NCI-H2171 treated with DMSO at 0.1 percent for 48 hours (cell line): ENCODE measurements at places on chromosomes 7 and 10.

GRCh38 chr10:46020344-46020657 is 10.1 kb downstream of the NCOA4 start:
- no peak for DNase-seq

GRCh38 chr10:131996466-131997365 is 15.0 kb upstream of the BNIP3 start:
- no peak for DNase-seq

GRCh38 chr7:7761340-7761973 is 43.0 kb upstream of the RPA3 start:
- DNase-seq: peak; percentile 56

DNA sequence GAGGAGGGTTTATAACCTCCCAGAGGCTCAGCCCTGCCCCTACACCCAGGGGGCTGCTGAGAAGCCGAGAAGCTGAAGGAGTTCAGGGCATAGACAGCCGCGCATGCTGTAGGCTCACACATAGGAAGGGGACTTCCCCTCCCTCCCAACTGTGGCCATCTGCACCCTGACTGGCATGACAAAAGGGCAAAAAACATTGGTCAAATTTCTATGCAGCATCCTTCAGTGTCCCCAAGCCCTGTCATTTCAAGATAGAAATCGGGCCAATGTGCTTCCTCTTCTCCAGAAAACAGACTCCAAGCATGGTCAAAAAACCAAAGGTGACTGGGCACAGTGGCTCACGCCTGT is 55.9 kb upstream of the MYL10 start:
- no peak for DNase-seq

GRCh38 chr7:12174931-12175330 is 36.2 kb upstream of the TMEM106B start:
- no peak for DNase-seq

DNA sequence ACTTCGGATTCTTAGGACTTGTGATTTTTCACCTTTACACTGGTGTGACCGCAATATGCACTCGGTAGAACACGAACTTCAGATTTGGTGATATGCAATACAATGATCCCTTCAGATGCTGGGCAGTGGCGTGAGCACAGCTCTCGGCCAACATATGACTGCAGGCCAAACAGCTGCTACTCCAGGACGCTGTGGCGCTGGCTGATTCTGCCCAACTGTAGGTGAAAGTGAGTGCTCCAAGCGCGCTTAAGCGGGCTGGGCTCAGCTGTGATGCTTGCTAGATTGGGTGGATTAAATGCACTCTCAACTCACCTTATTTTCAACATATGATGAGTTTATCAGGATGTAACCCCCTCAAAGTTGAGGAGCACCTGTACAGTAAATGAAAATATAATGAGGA is 137.6 kb upstream of the RET start:
- no peak for DNase-seq

- DNase-seq: peak; percentile 51
Measured at GRCh38 chr7:786472-787255, 45.6 kb upstream of the SUN1 start.

DNA sequence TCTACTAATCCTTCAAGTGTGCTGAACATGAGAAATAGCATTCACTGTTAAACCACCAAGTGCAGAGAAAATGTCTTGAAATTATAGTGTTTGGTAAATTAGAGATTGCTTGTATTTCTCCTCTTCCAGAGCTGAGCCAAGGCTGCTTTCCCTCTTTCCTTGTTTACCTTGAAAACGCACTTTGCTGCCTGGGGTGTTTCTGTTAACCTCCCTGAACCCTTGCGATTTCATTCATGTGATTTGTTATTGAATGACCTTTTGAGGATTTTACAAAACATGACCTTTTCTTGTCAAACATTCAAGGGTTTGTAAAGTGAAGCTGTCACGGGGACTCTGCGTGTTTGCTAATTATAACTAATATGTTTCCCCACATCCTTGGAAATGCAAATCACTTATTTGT is 169.4 kb downstream of the LRMDA start:
- DNase-seq: no peak

GRCh38 chr7:15921576-15921975 is 235.1 kb upstream of the MEOX2 start:
- no peak for DNase-seq

DNA sequence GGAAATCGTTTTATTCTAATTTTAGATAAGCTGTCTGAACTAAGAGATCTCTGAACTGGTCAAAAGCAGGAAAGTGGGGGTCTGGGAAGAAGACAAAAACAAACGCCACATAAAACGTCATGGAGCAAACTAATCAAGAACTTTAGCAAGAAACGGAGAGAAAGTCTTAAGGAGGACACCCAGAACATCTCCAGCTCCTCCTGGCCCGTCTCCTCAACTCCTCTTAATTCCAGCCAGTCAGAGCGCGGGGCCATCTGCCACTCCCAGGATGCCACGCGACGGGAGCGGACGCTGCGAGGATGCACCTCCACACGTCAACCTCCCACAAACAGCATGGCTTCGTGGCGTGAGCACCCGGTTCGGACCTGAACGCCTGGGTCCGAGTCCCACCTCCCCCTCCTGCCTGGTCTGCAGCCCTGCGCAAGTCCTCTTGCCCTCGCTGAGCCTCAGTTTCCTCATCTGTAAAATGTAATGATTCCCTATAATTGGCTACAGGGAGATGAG is 598 bp downstream of the MMS19 start:
- DNase-seq: peak; percentile 78

- DNase-seq: no peak
Measured at GRCh38 chr10:25531457-25532061, 356.8 kb downstream of the GPR158 start.

DNA sequence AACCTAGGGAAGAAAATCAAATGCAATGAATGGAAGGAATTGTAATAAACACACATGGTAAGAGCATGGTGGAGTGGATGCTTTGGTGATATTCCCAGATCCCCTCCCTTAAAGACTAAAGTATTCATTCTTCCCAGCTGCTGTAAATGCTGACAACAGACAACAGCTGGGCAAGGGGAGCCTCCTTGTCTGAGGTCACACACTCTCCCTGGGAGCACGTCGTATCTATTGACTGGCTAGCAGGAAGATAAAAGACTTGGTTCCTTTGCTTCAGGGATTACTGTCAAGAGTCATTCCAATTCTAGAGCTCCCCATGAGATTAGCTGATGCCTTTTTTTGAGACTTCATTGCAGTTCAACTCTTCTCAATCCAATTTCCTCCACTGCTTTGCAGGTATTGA is 443.5 kb upstream of the ETV1 start:
- DNase-seq: no peak

GRCh38 chr7:78523930-78524329 is 725.4 kb downstream of the PHTF2 start:
- DNase-seq: no peak

GRCh38 chr7:71017602-71018001 is 114.3 kb upstream of the GALNT17 start:
- DNase-seq: no peak

DNA sequence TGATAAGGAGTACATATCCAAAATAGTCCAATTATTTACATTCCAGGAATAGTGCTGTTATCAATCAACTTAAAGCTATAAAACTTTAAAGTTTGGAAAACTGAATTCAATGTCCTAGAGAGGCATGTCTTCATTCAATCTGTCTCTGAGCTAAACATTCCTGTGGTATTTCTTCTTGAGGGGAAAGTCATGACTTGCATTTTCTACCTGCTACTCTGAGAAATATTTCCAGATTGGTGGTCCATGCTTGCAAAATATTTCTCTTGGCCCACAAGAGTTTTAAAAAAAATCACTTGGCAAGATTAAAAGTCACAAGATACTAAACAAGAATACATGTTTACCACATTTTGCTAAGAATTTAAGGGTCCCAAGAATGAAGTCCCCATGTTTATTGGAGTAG is 63.6 kb upstream of the HGF start:
- DNase-seq: no peak

DNA sequence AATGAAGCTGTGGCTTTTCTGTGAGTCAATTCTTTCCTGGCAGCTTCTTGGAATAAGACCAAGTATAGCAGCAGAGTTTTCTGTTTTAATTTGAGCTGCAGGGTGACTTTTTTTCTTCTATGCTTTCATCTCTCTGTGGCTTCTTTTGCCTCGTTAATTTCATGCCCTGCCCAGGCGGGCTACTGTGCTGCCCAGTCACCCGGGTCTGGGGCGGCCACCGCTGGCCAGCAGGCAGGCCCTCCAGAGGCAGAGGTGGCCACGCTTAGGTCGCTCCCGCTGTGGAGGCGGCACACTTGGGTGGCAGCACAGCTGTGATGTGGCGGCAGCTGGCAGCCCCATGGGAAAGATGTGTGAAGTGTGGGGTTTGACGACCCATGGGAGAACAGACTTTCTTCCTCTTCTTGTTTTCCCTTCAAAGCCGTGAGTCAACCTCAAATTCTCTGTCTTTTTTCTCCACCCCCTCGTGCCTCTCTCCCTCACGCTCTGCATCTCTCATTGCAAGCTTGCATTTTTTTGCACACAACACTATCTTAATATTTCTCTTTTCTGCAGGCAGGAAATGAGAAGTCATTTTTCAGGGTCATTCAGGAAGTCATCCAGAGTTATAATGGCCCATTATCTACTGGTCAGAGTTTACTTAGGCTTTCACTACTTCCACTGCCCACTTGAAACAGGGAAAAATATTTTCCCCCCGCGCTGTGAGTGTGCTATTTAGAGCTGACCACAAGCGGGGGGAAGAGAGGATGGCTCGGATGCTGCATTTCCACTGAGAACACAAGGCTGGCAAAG is 67.8 kb downstream of the EGFR start:
- DNase-seq: peak; percentile 51

- no peak for DNase-seq
Measured at GRCh38 chr7:25031432-25031831, 51.5 kb upstream of the OSBPL3 start.

- DNase-seq: no peak
Measured at GRCh38 chr10:50419756-50420155, 168.4 kb upstream of the ASAH2 start.

- no peak for DNase-seq
Measured at GRCh38 chr7:114356133-114356532, 58.5 kb upstream of the FOXP2 start.

DNA sequence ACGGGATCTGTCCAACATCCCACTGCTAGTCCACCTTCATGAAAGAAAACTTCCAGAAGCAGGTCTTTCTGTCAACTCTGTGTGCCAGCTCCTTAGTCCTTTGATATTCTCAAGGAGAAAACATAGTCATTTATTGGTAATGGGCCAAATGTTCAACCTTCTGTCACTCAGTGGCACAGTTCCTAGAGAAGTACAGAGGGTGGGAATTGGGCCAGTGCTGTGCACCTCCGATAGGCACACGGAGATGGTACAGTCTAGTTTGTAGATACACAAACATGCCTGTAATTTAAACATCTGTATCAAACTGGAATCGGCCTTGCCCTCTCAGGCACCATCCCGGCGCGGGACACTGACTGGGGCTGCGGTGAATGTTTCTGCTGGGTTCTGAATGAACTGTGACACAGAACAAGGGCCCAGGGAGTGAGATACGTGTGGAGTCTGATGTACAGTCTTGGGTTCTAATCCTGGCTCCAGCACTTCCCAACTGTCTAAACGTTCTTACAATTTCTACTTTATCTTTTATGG is 213.9 kb upstream of the SHH start:
- DNase-seq: no peak

DNA sequence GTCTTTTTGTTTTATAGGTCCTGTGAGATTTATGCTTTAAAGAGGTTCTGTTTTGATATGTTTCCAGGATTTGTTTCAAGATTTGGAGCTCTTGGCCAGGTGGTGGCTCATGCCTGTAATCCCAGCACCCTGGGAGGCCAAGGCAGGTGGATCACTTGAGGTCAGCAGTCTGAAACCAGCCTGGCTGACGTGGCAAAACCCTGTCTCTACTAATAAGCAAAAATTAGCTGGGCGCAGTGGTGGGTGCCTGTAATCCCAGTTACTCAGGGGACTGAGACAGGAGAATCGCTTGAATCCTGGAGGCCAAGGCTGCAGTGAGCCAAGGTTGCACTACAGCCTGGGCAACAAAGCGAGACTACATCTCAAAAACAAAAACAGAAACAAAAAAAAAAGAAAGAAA is 8.3 kb upstream of the HYAL4 start:
- DNase-seq: no peak

DNA sequence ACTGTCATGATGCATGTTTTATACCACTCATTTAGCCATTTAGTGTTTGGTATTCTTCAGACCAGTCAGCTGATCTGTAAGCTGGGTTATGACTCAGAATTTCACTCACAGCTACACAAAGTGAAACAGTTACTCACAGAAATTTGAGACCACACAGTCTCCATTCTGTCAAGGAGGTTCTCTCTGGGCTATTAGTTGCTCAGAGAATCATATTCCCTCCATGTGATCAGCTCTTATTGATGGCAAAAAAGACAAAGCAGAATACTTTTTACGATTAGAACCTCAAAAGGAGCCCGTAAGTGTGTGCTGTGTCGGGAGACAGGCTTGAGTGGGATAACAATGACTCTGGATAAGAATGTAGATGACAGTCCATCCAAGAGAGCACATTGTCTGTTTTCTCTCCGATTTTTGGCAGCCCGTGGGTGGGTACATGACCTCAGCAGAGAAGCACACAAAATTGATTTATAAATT is 277.6 kb upstream of the SORCS1 start:
- DNase-seq: no peak

GRCh38 chr10:17348501-17349349 is 105.7 kb downstream of the ST8SIA6 start:
- no peak for DNase-seq

DNA sequence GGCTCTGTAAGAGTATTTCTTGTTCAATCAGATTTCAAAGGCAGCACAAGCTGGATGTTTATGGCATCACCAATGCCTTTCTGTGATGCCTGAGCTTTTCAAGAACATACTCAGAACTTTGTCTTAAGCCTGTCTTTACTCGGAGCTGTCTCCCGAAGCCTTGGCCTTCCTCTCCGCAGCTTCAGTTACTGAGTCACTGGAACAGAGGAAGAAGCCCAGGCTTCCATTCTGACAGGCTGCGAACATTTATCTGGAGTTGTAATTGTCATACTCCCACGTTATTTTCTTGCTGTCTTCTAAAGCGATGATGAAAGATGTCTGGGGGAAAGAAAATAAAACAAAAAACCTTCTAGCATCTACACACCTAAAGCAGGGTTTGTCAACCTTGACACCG is 43.9 kb downstream of the GRK5 start:
- no peak for DNase-seq

DNA sequence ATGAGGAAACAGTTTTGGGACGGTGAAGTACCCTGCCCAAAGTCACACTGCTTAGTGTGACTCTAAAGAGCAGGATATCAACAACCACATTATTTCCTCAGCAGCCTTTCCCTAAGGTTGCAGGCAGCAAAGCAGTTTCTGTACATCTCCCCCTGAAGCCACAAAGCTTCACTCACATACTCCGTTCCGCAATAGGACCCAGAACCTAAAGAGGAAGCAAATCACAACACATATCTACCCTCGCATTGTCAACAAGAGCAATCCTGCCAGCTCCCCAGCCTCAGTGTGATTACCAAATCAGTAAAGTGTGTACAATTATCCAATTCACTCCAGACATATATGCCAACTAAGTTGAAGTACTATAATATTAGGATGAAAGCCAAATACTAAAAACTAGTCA is 30.8 kb downstream of the VAX1 start:
- DNase-seq: no peak

GRCh38 chr7:132243463-132243862 is 332.8 kb downstream of the PLXNA4 start:
- no peak for DNase-seq
